ENCODE measurements at places on chromosomes 4 and X. TPM values are rescaled to one million over a fixed set of nuclear protein-coding genes. Genes with fewer than 3 reads are reported as not detected.

The MAGEC3 gene
- total RNA-seq: not detected

The PRKG2 gene
- total RNA-seq: 4.7 TPM

The RASL11B gene
- 14.5 TPM for total RNA-seq

The NR3C2 gene
- 31.6 TPM for total RNA-seq

The PDE5A gene
- 74.4 TPM for total RNA-seq

The PDGFRA gene
- total RNA-seq: 96.5 TPM

The NLGN4X gene
- 5.9 TPM for total RNA-seq

The HTT gene
- total RNA-seq: 109 TPM

The DNAAF6 gene
- total RNA-seq: not detected

The TRO gene
- 11.3 TPM for total RNA-seq

The AGTR2 gene
- not detected for total RNA-seq

GRCh38 chr4:16750882-16751642 lies 147.4 kb downstream of the LDB2 start:
- DNase-seq: no peak

- no peak for DNase-seq
These were observed 63.2 kb downstream of the ANTXR2 start for GRCh38 chr4:80009806-80010205.

GRCh38 chr4:122764821-122765215 lies 32.3 kb downstream of the BBS12 start:
- no peak for DNase-seq

GRCh38 chr4:156294577-156294976 lies 340.9 kb upstream of the CTSO start:
- no peak for DNase-seq

GRCh38 chr4:53364624-53365023 lies 1.2 kb downstream of the SCFD2 start:
- no peak for DNase-seq

DNA sequence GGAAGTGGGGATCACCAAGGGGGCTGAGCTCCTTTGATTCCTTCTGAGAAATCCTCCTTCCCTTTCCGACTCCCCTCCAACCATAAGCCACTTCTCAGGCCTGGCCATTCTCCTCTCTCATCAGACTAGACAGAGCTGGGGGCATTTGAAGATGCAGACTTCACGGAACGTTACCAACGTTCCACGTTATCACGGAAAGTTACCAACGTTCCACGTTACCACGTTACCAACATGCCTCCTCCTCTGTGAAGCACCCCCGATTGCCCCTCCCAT lies 85.4 kb upstream of the WWC2 start:
- no peak for DNase-seq

- DNase-seq: no peak
These were observed at the start of gene CFAP47 for GRCh38 chrX:35919536-35920309. TSS of gene CFAP47 (plus strand) at chrX:35919734. CDS start at chrX:35919800, 66 bp downstream.

- DNase-seq: no peak
These were observed 291.0 kb downstream of the LDB2 start for GRCh38 chr4:16607241-16608066.

DNA sequence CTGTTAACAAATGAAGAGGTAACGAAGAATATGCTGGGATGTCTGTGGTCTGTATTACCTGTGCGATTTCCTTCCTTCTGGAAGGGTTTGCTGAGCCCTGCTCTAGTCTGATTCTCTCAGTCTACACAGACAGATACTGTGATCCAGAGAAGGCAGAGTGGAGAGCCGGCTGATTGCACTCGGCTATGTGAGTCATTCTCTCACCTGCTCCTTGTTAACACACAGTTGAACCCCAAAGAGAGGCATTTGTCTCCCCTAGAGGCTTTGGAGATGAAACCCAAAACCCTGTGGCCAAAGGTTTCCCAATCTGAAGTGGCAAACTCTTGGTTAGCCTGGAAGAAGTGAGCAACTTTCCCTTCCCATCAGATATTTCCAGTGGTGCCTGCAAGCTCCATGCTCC lies 78.1 kb upstream of the GPC4 start:
- no peak for DNase-seq

DNA sequence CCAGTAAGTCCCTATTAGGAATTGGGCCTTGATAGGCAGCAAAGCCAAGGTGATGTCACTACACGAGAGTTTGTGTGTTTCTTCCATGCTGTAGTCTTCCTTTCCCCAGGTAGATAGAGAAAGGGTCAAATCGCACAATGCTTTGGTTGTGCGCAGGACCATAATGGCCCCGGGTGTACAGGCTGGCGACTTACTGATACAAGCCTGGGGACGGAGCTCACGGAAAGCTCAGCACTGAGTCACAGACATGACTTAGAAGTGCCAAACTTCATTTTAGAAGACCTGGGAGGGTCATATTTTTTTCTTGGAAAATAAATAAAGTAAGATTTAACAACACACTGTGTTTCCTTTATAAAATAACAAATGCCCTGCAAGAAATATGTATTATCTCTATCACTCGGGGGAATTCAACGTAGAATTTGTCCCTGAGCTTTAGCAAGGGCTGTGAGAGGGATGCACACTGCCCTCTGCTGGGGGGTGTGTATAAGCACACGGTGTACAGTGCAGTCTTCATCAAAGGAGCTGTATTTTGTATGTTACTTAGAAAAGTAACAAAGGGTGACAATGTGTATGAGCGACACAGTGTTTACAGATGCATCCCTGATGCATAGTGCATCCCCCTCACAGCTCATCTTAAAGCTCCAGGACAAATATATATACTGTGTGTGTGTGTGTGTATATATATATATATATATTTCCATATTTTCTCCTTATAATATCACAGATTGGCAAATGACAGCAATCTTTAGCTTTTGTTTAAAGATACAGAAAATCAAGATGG lies 254.5 kb upstream of the VEGFC start:
- peak; percentile 51 for DNase-seq

DNA sequence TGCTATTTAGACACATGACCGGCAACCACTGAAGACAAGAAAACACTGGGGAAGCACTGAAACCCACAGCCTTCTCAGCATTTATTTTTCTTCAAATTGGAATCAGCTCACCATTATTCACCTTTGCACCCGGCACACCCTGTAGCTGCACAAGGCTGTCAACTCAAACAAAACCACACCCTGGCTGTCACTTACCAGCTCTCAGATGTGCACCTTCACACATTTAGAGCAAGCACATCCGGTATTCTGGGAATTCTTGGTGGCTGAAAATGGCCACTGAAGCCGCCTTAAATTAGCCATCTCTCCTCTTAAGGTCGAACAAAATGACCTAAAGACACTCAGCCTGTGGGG lies 5.9 kb downstream of the ZFYVE28 start:
- no peak for DNase-seq

GRCh38 chr4:55736605-55737183 lies 82.9 kb upstream of the EXOC1L start:
- DNase-seq: no peak
